ENCODE measurements at places on chromosomes 2 and 18. TPM values are rescaled to one million over a fixed set of nuclear protein-coding genes. Genes with fewer than 3 reads are reported as not detected.
A peak's percentile ranks its signal among the peaks of the same experiment; 100 is the strongest.

DNA sequence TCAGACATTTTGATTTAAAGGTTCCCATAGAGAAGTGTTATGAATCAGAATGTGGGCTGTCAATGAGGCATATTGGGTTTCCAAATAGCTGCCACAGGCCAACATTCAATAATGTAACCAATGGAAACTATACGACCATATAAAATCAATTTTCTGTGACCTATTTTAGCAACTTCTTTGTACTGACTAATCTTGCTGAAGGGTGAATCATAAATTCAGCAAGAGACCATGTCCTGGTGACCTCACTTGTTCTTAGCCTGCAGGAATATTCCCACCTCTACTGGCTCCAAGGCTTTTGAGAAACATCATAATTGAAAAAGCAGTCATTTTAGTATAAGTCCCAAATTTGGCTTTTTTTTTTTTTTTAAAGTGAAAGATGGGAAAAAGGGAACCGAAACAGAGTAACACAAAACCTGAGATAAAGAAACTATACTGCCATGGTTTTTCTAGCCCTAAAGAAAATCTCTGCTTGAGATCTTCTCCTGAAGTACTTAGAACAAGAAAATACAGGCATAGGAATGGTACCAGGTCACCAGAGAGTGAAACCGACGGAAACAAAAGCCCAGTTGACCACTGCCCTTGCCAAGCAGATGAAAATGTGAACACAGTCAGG, 32.1 kb downstream of the PLEKHM3 start:
- DNase-seq, result no peak

DNA sequence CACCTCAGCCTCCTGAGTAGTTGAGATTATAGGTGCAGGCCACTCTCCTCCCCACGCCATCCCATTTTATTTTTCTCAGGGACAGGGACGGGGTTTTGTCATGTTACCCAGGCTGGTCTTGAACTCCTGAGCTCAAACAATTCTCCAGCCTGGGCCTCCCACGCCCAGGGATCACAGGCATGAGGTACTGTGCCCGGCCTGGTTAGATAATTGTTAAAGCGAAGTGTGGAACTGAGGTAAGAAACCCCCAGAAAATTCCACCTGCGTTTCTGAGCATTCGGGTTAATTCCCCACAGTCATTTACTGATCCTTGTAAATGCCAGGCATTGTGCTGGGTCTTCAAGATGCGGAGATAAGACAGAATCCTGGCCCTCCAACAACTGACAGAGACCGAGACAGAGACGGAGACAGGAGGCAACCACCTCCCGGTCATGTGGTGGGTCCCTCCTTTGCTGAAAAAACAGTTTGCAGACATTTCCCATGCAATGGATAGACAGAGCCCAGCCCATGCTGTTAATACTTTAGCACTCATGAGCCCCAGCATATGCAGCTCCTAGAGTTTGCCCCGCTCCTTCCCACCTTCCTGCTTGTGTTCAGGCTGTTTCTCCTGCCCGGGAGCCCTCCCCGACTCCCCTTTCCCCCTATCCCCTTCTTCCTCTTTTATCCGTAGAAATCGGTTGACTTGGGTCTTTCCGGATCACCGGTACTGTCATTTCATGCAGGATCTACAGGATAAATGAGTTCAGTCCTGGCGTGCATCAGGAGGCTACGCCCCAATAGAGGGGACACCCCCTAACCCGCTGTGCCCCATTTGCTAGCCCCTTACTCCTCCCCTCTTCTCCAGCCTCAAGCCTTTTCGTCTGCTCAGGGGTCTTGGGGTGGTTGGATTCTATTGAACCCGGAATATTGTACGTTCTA, 1.6 kb upstream of the RHOB start:
- DNase-seq, result no peak

DNA sequence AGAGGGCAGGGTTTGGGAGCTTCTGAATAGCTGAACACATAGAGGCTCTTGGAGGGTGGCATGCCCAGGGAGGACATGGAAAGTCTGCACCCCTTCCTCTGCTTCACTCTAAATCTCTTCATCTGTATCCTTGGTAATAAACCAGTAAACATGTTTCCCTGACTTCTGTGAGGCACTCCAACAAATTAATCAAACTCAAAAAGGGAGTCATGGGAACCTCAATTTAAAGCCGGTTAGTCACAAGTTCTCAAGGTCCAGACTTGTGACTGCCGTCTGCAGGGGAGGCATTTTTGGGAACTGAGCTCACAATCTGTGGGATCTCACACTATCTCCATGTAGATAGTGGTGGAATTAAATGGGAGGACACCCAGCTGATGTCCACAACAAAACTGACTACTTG, 33.1 kb upstream of the STON1 start:
- DNase-seq, result no peak

DNA sequence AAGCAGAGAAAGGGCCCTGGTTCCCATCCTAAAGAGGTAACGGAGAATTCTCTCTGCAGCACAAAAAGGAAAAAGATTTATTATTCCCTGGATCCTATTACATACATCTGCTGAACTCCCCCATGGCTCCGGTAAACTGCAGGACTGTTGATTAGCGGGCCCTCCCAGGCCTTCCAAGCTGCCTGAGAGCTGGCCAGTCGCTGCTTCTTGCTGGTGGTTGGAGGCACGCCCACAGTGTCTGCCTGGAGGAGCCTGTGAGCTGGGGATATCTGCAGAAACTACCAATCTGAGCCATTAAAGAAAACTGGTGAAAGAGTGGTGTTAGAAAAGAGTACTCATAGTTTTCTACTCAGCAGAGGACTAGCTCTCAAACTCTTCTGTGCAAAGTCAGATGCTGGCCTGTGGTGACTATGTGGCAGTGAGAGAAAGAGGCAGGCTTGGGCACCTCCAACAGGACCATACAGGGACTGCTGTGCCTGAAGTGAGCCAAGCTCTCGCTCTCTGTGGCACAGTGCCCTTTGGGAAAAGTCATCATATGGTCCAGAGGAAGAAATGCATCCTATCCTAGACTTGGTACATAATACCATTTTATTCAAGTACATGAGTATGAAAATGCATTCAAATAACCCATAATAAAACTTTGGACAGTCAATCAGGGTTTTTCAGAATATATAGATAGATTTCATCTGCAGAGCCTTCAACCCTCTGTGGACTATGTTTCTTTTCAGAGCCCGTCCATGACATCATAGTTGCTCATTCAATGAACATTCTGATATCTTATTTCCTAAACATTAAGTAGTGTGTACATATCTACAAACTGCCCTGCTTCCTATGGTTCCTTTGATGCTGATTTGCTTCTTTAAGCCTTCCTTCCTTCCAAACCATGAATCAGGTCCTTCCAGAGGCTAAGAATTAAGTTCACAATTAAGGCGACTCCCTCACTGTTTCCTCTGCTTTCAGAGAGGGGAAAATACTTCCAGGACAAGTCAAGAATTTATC, 242.0 kb upstream of the LYPD1 start:
- DNase-seq, result peak; percentile 69

DNA sequence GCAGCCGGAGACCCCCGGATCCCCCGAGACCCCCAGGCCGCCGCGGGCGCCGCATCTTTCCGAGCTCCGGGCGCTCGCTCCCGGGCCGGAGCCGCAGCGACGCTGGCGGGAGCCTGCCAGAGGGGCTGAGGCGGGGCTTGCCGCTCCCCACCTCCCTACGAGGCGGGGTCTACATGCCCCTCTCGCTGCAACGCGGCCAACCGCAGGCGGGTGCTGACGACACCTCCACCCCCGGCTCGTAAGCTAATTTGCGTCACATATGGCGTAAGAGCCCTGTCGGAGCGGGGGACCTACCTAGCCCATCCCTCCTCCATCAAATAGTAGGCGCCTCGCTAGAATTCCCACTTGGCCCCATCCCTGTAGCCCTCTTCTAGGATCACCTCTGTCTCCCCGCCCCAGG, at the start of gene PTPRN:
PTPRN (minus strand) TSS at position 124 of the 400 bp plus-strand sequence; CDS start at position 55, 69 bp downstream.
- no peak for DNase-seq

DNA sequence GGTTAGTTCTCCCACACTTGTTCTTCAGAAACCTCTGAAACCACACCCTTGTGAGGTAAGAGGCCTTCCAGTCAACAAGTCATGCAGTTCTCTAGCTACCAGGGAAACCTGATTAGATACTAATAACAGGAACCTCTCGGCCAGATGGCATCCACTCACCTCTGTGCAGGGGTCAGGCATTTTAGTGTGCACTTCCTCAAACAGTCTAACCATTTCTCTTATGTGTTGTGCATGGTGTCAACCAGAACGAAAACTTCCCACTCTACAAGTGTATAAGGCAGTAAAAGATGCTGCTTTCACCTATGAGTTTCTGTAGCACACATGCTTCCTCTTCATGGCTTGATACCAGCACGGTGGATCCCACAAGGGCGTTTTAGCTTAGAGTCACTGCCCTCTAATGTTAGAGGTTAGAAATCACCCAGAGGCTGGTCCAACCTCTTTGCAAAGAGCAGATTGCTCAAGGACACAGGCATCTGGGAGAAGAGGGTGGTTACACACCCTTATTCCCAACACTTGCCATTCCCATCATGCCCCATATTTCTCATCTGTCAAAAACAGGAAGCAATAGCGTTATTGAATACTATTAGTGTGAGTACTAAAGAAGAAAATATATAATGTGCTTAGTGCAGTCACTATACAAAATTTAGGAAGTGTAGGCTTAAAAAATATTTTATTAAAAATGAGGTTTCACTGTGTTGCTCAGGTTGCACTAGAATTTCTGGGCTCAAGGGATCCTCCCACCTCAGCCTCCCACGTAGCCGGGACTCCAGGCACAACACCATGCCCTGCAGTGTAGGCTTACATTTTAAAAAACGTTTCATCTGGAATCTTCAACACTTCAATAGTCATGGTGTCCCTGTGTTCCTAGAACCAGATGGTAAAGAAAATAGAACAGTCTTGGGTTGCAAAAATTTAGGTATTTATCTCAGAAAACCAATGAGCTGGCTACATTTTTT, 34.5 kb upstream of the RAB31 start:
- peak; percentile 43 for DNase-seq

- DNase-seq, result peak; percentile 95
Observed at GRCh38 chr2:27798948-27799645, 27.6 kb downstream of the MRPL33 start.

- DNase-seq, result no peak
Observed at GRCh38 chr18:70172225-70172624, 33.3 kb downstream of the RTTN start.

- peak; percentile 41 for DNase-seq
Observed at GRCh38 chr2:57881998-57882888, 164.4 kb upstream of the VRK2 start.

DNA sequence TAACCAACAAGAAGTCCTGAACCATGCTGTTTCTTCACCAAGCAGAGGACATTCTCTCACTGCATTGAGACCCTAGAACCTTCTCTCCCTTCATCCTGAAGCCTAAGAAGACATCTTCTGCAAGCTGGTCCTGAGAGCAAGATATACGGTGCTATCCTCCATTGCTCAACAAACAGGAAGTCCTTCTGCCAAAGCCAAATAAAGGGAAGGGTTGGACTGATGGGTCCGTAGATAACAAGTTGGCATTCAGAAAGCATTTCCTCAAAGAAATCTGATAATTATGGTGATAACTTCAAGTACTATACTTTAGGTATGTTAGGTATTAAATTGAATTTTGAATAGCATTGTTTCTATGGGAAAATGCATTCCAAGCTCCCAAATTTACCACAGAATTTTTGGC, 23.3 kb downstream of the GRB14 start:
- DNase-seq, result no peak

- no peak for DNase-seq
Observed at GRCh38 chr2:152693033-152693432, 24.2 kb downstream of the PRPF40A start.

DNA sequence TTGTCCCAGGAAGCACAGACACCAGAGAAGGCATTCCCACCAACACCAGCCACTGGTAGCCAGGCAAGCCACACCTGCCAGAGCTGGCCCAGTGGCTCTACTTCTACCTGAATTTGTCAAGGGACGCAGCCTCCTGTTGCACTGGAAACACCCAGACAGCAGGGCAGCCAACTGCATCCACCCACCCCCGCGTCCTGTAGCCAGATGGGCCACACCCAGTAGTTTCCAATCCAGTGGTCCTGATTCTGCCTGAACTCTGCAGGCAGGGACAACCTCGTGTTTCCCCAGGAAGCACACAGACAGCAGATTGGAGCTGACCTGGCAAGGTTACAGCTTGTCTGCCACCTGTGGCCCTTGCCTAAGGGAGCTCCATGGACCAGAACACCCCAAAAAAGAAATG, 18.2 kb downstream of the PFN4 start:
- DNase-seq, result no peak

DNA sequence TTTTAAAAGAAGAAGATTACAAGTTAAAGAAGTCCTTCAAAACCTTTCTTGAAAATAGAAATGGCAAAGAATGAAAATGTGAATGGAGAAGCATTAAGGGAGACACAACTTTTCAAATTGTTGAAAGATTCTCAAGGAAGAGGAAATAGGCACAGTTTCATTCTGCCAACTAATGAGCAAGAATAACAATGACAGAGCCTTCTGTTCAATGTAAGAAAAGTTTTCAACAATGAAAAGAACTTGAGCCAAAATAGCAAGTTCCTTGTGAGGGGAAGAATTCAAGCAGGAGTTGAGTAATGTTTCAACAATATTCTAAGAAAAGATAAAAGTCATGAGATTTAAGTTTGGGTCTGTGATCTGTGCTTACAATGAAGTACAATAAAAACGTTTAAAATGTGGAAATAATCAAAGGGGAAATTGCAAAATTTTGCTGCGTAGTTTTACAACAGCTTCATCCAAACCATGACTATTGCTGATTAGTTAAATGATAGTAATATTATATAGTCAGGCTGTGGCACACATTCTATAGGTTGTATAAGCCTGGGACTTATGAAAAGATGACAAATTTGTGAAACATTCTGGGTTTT, 122.6 kb downstream of the METTL4 start:
- DNase-seq, result no peak

DNA sequence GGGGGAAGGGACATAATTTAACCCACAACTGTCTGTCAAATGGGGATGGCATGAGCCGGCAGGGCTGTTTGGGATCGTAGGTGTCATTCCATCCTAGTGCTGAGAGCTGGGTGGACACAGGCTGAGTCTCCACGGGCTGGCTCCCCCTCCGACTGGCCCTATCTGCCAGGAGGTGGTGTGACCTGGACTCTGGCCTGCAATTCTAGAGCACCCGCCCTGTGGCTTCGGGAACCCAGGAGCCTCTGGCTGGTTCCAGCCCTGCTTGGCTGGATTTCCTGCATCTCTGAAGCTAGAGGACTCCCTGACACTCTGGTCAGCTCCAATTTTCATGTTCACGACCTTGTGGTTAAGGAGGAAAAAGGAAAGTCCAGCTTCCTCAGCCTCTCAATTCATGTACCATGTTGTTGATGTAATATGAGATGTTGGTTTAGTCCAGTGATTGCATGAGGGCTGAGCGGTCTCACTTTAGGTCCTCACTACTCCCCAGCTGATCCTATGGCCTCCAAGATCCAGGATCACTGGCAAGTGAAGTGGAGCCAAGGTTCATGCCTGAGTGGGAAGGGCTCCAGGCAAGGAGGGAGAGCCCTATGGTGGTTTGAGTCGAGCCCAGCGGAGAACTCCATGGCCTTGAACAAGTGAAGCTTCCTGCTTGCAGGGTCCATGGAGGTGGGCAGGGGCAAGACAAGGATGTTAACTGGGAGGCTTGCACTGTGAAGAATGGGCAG, 169.1 kb downstream of the NDUFA10 start:
- DNase-seq, result no peak

DUSP19 gene
- total RNA-seq, result 2.4 TPM

TCF23 gene
- not detected for total RNA-seq

UGT1A10 gene
- total RNA-seq, result not detected

IL1RL1 gene
- 0.29 TPM for total RNA-seq

Measured in osteoblast (primary cell).